Effector CD8-positive, alpha-beta T cell (primary cell): ENCODE measurements at places on chromosomes 6 and 20.

DNA sequence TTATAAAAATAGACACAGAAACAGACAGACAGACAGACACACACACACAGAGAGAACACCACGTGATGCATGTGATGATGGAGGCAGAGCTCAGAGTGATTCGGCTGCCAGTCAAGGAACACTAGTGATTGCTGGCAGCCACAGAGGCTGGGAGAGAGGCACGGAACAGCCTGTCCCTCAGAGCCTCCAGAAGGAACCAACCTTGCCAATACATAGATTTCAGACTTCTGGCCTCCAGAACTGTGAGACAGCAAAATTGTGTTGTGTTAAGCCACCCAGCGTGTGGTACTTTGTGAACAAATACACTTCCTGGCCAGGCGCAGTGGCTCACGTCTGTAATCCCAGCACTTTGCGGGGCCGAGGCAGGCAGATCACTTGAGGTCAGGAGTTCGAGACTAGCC lies 9.5 kb upstream of the PARD6B start:
- no peak for DNase-seq

DNA sequence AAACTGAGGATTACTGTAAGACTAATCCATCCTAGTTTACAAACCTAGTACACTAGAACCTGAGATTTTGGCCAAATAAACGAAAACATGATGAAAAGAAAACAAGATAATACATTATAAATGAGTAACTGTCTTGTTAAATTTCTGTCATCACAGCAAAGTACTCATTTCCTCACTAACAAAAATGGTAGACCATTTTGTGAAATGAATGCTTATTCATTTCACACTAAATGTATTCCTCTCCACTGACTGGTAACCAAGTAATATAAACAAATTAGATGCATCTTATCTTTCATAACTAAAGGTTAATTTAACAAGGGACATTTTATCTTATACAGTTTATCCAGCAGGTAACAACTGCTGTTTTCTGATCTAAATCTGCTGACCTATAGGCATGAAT lies 143.7 kb downstream of the REV3L start:
- DNase-seq, result no peak

DNA sequence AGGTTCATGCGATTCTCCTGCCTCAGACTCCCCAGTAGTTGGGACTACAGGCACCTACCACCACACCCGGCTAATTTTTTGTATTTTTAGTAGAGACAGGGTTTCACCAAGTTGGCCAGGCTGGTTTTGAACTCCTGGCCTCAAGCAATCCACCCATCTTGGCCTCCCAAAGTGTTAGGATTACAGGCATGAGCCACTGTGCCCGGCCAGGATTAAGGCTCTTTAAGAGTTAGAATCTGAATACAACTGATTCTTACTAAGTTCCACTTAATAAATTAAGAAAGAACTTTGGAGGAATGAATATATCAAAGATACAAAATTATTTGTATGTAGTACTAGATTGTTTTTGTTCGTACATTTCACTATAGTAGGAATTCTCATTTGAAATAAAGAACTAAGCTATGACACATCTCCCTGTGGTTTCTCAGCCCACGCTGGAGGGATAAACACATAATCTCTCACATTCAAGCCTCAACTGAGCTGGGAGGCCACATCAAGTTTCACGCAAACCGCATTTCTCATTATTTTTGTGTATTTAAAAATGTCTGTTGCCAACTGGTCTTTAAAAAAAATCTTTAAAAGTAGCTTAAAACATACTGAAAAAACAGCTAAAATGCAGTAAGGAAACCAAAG lies 34.2 kb downstream of the DTNBP1 start:
- DNase-seq, result no peak

DNA sequence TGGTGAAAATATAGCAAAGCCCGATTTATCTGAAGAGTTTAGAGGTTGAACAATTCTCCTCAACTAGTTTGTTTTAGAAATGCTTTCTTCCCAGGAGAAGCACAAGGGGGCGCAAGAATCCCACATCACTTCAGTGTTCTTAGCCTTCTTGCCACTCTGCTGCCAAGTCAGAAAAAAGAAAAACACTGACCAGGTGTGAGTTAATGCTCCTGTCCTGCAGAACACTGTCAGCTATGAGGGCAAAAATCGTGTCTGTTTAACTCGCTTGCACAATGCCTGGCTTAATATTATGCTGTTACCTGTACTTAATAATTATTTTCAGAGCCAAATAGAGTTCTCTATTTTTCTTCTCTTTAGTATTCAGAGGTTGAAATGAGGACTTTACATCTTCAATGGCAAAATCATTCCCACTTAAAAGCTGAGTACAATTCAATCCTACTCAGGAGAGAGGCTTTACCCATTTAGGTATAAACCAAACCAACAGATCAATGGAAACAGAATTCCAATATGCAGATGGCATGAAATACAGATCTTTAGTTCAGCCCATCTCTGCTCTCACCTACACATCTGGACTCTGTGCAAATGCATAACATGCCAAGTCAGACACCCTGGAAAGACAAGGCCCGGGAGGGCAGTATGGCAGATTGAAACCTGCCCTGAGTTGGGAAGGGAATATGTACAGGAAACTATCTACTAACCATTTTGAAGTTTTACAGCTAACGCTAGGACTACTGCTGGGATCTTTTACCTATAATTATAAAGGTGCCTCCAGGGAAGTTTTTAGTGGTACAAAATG lies 71.4 kb upstream of the TULP1 start:
- DNase-seq, result peak; percentile 55

- DNase-seq, result no peak
Measured at GRCh38 chr20:6714279-6714711, 53.2 kb upstream of the BMP2 start.

GRCh38 chr6:11392778-11393507 lies 144.6 kb upstream of the TMEM170B start:
- no peak for DNase-seq

- no peak for DNase-seq
Measured at GRCh38 chr6:35052694-35053565, 88.2 kb downstream of the TCP11 start.

DNA sequence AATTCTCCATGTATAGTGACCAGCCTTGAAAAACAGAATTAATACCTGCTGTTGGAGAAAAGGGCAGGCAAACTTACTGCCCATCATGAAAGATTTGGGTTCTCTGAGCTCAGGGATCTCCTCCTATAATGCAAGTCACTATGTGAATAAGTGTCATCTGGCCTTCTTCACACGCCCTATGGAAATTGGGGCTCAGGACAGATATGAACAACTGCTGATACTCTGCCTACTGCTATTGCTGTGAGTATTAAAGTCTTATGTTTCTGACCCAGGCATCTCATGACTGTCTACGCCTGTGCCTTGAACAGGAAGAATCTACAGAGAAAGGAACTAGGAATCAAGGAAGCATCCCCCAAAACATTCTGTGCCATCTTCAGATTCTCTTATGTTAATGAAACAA lies 226.1 kb downstream of the SOD2 start:
- DNase-seq, result no peak

DNA sequence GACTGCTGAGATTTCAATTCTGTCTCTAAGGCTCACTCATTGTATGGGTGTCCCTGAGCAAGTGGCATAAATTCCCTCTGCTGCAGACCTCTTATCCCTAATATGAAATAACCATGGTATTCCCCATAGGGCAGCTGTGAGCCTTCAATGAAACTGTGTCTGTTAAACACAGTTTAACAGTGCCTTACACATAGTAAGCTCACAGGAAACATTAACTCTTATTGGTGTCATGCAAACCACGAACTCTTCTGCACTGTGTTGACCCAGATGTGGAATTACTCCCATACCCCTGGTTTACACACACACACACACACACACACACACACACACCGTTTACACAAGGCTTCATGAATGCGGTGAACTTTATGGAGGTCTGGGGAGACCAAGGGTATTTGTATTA lies 23.2 kb downstream of the DAAM2 start:
- no peak for DNase-seq

DNA sequence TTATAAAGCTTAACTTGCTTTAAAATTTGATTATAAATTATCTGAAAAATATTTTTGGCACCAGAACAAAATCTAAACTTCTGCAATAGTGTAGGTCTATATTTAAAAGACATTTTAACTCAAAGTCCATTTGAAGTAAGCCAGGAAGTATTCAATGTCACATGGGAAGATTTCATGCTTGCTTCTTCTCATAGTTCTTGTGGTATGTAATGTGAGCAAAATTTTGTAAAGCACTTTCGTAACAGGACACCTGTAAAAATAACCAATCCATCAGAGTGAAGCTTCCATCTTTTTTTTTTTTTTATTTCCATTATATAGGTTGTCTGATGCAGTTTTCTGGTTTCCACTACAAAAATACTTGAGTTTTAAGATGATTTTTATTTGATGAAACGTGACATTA lies 386.1 kb downstream of the LAMA2 start:
- DNase-seq, result no peak

GRCh38 chr20:381581-382290 lies 1.2 kb downstream of the TRIB3 start:
- DNase-seq, result peak; percentile 40

DNA sequence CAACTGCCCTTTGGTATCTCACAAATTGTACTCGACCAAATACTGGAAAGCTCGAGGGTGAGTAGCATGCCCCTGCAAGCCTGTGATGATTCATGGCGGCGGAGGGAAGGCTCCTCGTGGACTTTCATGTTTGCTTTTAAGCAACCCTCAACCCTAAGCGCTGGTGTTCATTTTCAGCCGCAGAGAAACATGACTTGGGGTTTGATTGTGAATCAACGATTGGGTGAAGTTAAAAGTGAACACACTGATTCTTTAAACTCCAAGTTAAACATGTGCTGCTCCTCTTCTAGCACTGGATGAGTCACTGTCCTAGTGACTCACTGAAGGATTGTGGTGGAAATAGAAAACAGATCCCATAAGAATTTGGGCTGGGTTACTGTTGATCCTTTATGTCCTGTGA lies 8.3 kb downstream of the CD109 start:
- no peak for DNase-seq

- DNase-seq, result no peak
Measured at GRCh38 chr6:96816301-96816817, 20.9 kb downstream of the GPR63 start.

DNA sequence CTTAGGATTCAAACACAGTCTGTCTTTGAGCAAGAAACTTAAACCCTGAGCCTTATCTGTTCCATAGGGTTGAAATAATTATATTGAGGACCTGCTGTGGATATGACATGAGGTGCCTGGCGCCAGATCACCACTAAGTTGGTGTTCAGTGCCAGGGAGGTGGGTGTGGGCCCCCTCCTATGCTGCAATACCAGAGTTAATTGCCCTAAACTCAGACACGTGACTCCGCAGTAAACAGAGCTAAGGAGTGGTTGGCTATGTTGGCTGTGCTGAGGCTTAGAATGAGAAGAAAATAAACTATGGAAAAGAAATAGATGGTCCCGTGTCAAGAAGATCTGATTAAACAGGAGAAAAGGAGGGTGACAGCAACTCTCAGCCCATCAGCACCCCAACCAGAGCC lies 419.4 kb upstream of the JARID2 start:
- DNase-seq, result no peak

GRCh38 chr20:33399924-33400323 lies 1.4 kb downstream of the CDK5RAP1 start:
- DNase-seq, result no peak

GRCh38 chr6:142846883-142847287 lies 98.1 kb downstream of the HIVEP2 start:
- no peak for DNase-seq

DNA sequence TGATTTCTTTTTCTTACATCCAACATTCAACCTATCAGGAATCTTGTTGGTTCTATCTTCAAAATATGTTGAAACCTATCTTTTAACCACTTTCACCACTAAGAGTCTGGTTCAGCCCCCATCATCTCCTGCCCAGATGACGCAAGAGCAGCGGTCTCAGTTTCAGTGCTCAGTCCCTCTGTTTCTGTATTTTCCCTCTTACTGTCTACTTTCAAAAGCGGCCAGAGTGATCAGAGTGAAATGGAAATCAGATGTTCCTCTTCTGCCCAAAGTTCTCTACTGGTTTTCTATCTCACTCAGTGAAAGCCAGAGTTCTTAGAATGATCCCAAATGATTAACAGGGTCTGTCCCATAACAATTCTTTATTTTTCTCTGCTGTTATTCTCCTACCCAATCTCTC lies 147.9 kb upstream of the PDE7B start:
- no peak for DNase-seq

DNA sequence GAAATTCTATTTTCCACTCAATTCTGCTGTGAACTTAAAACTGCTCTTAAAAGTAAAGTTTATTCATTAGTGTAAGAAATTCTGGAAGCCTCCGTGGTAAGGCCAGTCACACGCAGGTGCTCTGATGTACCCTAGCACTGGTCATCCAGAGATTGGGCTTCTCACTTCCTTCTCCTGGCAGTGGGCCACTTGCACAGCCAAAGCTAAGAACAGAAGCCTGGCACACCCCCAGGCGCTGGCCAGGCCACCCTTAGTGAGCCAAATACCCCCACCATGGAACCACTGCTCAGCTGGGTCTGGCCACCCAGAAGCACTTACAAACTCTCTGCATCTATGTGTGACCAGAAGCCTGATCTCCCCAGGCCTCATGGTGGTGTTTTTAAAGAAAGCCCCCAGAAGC lies 35.3 kb upstream of the ARFGEF2 start:
- no peak for DNase-seq

DNA sequence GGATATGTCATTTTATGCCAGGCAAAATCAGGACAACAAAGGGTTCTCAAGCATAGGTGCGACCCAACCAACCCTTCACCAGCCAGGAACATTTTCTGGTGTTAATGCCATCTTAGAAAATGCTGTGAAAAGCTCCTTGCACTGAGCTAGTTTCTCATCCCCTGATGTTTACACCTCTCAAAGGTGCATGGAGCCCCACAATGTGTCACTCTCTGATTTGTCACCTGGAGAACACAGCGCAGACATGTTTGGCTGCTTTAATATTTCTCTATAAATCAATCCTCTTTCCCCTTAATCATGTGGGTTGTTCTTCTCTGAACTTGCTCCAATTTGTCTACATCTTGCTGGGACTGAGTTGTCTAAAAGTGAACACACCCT lies 244.3 kb downstream of the TSHZ2 start:
- DNase-seq, result no peak

- peak; percentile 17 for DNase-seq
Measured at GRCh38 chr6:20400456-20401204, 1.0 kb upstream of the E2F3 start.

- no peak for DNase-seq
Measured at GRCh38 chr6:129498541-129498940, 211.4 kb downstream of the ARHGAP18 start.

- no peak for DNase-seq
Measured at GRCh38 chr20:42046371-42047085, 428.4 kb upstream of the CHD6 start.

GRCh38 chr6:164266851-164267250 lies 852.3 kb downstream of the QKI start:
- DNase-seq, result no peak

DNA sequence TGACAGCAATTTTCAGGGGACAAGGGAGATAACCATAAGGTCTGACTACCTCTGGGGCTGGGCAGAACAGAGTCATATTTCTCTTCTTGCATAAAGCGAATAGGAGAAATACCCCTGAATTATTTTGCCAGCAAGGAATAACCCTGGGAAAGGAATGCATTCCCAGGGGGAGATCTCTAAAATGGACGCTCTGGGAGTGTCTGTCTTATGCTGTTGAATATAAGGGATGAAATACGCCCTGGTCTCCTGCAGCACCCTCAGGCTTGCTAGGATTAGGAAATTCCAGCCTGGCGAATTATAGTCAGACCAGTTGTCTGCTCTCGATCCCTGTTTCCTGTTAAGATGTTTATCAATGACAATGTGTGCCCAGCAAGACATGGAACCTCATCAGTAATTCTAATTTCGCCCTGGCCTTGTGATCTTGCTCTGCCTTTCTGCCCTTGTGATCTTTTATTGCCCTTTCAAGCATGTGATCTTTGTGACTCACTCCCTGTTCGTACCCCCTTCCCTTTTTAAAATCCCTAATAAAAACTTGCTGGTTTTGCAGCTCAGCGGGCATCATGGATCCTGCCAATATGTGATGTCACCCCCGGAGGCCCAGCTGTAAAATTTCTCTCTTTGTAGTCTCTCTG lies 221.6 kb upstream of the HS3ST5 start:
- no peak for DNase-seq
